ENCODE measurements at places on chromosomes 13 and 19.

DNA sequence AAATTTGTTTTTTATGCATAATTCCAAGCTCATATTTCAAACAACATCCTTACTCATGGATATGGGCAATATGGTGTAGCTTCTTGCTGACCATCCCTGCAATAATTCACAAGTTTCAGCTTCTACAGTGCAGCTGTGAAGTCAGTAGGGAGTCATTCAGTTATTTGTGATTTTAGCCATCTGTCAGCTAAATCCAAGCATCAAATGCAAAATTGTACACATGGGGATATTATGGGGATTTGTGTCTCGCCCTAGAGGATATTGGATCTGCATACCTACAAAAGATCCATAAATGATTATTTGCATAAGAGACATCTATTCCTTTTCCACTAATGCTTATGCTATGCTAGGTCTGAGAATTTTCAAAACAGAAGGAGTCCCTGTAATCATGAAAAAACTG, 217.9 kb upstream of the SLITRK5 start:
- DNase-seq = no peak

DNA sequence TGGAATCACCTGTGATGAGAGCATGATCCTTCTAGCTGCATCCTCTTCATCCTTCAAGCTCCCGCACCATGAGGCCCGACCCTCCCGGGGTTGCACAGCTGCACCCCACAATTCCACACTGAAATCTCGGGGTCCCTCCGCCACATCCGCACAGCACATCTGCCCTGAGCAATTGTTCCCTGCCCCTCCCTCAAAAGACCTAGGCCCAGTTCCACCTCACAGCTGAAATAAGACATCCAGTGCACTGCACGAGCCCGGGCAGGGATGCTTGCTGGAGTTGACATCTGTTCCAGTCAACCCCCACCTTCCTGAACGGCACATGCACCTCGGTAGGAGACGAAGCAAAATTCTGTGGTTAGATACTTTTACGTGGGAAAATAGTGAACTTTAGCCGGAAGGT, 14.7 kb upstream of the SOX1 start:
- DNase-seq = no peak

- no peak for DNase-seq
Measured at GRCh38 chr13:42239161-42239560, 32.8 kb upstream of the AKAP11 start.

DNA sequence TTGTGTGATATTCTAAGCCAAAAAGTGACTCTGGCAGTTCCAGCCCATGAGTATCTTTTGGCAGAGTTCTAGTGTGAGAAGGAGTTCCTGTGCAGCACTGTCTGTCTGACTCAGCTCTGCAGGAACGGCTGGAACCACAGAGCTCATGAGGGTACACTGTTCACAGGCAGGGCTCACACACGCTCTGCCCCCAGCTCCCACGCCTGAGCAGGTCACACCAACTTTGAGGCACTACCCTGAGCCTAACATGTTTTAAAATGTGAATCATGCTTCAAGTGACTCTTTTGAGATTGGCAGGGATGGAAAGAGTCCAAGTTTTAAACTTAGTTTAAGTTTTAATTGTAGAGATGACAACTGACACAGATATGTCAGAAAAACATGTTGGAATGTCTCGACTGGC, 1203.3 kb downstream of the UQCRFS1 start:
- DNase-seq = no peak

- no peak for DNase-seq
Measured at GRCh38 chr13:44278166-44278565, 95.5 kb upstream of the SERP2 start.

- DNase-seq = no peak
Measured at GRCh38 chr13:106617561-106617960, 49.6 kb upstream of the ARGLU1 start.

- no peak for DNase-seq
Measured at GRCh38 chr13:68048802-68049359, 818.7 kb upstream of the PCDH9 start.

- DNase-seq = no peak
Measured at GRCh38 chr19:4965061-4965460, 3.9 kb upstream of the KDM4B start.

DNA sequence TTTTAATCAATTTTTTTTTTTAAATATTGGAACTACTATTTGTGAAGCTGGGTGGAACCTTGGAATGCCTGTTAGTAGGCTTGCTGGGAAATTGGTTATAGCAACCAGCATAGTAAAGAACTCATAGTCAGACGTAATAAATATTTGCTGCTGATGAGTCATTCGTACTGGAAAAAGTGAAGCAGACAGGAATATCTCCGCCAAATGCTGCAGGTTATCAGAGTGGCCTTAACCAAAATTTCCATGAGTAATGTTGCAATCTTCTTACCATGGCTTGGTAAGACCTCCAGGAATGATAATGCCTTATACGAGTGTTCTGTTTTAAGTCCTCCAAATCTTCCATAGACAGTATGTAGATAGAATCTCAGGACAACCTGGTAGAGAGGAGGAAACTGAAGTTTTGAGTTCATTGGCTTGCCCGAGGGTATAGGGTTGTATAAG, 34.2 kb downstream of the MBNL2 start:
- no peak for DNase-seq

DNA sequence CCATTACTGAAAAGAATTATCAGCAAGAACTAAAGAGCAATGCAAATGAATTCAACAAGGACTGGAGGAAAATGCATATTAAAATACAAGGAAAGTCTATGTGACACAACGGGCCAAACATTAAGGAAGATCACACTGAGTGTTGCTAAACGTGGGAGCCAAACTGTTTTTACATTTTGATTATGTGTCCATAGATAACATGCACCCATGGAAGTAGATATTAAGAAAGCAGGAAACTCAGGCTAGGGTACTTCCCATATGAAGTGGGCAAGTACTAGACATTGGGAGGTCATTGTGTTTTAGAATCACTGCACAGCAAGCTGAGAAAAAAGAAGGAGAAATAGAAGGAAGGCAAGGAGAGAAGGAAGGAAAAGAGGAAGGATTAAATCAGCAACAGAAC, 161.8 kb downstream of the KCTD12 start:
- no peak for DNase-seq

- no peak for DNase-seq
Measured at GRCh38 chr19:33261511-33262189, 36.0 kb upstream of the SLC7A10 start.

DNA sequence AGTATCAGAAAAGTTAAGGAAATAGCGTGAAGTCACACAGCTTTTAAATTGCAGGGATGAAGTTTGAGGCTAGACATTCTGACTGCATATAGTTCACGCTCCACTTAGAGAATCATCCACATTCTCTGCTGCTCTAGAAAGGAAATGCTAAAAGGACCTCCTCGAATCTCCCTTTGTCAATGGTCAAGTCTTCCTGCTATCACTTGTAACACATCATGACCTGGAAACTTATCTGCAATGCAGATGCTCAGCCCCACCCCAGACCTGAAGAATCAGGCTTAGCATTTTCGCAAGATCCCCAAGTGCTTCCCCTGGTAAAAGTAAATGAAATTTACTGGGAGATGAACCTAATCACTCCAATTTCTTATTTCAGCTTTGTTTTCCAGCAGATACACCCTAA, 372.1 kb downstream of the LIG4 start:
- no peak for DNase-seq

DNA sequence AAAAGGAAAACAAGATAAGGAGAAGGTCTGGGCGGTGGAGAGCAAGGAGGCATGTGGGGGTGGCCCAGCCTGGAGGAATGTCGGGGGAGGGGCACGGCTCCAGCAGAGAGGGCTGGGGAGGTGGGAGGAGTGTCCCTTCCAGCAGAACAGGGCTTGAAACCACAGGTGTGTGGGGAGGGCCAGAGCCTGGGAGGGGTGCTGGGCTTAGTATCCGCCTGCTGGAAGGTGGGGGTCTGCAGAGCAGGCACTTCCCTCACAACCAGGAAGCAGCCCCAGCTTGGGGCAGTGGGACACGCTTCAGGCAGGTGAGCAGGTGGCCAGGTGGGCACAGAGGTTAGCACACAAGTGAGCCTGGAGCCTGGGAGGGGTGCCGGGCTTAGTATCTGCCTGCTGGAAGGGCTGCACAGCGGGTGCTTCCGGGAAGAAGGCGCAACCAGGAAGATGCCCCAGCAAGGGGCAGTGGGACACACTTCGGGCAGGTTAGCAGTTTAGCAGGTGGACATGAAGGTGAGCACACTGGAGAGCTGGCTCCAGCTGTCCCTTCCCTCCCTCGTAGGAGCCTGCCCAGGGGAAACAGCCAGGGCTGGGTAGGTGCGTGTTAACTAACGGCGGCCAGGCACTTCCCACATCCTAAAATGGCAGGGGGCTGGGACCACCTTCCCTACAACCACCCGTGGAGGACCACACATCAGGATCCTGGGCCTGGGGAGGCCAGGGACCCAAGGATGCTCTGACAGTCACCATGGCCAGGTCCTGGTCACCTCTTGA, 3.0 kb downstream of the GAS6 start:
- no peak for DNase-seq

All from HuH-7 (cell line).